Natural killer cell treated with Interleukin-12 subunit alpha and Interleukin-12 subunit beta and Interleukin-15 and Interleukin-18, amount 100 ng/mL, for 72 hours (primary cell): ENCODE measurements at places on chromosomes 2 and 18.

- H3K27me3 ChIP-seq, result no peaks in the 10 kb centered on the region
- H3K4me1 ChIP-seq, result peaks cover 23% of the 10 kb centered on the region
- H3K36me3 ChIP-seq, result peaks cover 34% of the 10 kb centered on the region
- no peak for DNase-seq
- H3K27ac ChIP-seq, result peak overlapping the region; percentile 69
Observed at GRCh38 chr2:214750529-214750928, 59.0 kb downstream of the BARD1 start.

- H3K36me3 ChIP-seq, result no peaks in the 10 kb centered on the region
- no peak for DNase-seq
- peaks cover 19% of the 10 kb centered on the region for H3K27me3 ChIP-seq
- H3K27ac ChIP-seq, result no peak overlapping the region
Observed at GRCh38 chr2:88481691-88482336, 29.3 kb upstream of the FOXI3 start.

DNA sequence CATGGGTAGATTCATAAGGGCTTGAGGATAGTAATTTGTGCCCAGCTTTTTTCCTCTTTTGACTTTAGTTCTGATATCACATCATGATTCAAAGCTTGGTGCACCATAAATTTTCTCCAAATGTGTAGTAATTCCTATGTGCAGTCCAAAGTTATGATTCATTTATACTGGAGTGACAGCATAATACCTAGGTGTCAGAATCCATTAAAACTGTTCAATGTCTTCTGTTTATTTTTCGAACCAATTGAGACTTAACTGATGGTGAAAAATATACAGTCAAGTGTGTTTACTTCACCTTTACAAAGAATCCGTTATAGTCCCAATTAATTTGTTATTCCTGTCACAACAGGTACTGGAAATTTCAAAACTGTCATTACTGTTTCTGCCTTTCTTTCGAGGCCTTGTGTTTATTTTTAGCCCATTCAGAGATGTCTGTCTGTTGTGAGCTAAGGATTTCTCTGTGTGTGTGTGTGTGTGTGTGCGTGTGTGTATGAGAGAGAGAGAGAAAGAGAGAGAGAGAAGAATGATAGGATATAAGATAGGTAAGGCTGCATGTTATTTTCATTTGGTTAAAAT lies 389.7 kb upstream of the ATP5MC3 start:
- peaks cover 31% of the 10 kb centered on the region for H3K27me3 ChIP-seq
- no peaks in the 10 kb centered on the region for H3K36me3 ChIP-seq
- no peak overlapping the region for H3K4me3 ChIP-seq
- no peak for DNase-seq

GRCh38 chr2:12127638-12128037 lies 381.2 kb downstream of the LPIN1 start:
- no peak for DNase-seq
- no peak overlapping the region for H3K27ac ChIP-seq
- H3K4me1 ChIP-seq, result peaks cover 10% of the 10 kb centered on the region
- peak overlapping the region; percentile 56 for H3K4me3 ChIP-seq
- no peaks in the 10 kb centered on the region for H3K36me3 ChIP-seq

- peak overlapping the region; percentile 84 for H3K27ac ChIP-seq
- peak overlapping the region; percentile 95 for H3K4me3 ChIP-seq
- H3K4me1 ChIP-seq, result peaks cover 18% of the 10 kb centered on the region
- no peaks in the 10 kb centered on the region for H3K36me3 ChIP-seq
- peak; percentile 70 for DNase-seq
Observed at GRCh38 chr2:19868701-19869580, 32.8 kb downstream of the TTC32 start.

GRCh38 chr18:39596221-39596620 lies 2030.6 kb upstream of the CELF4 start:
- H3K4me3 ChIP-seq, result no peak overlapping the region
- no peaks in the 10 kb centered on the region for H3K4me1 ChIP-seq
- H3K27ac ChIP-seq, result no peak overlapping the region

DNA sequence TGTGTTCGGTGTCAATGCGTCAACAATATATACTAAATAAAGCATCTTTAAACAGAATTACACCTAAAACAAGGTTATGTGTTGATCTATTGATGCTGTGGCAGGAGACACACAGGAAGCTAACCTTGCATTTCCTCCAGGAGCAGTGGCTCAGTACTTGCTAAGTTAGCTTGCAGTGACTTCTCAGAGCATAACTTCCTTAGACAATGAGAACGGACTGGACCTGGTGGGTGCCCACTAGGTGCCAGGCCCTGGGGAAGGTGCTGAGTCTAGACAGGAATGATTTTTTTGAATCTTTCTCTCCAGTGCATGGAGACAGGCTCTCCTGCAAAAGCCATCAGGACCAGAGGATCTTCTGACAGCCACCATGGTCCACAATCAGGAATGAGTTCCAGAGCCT lies 73.8 kb upstream of the MGAT4A start:
- no peak overlapping the region for H3K27ac ChIP-seq
- H3K36me3 ChIP-seq, result no peaks in the 10 kb centered on the region
- H3K4me1 ChIP-seq, result peaks cover 10% of the 10 kb centered on the region
- H3K4me3 ChIP-seq, result no peak overlapping the region

GRCh38 chr2:199383021-199383420 lies 74.7 kb downstream of the SATB2 start:
- DNase-seq, result no peak
- no peak overlapping the region for H3K27ac ChIP-seq
- no peak overlapping the region for H3K4me3 ChIP-seq
- H3K27me3 ChIP-seq, result peaks cover 3% of the 10 kb centered on the region
- no peaks in the 10 kb centered on the region for H3K4me1 ChIP-seq
- H3K36me3 ChIP-seq, result no peaks in the 10 kb centered on the region

GRCh38 chr2:125861461-125861860 lies 794.5 kb upstream of the GYPC start:
- no peak for DNase-seq
- no peak overlapping the region for H3K4me3 ChIP-seq
- no peak overlapping the region for H3K27ac ChIP-seq
- no peaks in the 10 kb centered on the region for H3K4me1 ChIP-seq
- no peaks in the 10 kb centered on the region for H3K36me3 ChIP-seq

GRCh38 chr2:108169982-108170625 lies 69.7 kb upstream of the SULT1C3 start:
- no peaks in the 10 kb centered on the region for H3K4me1 ChIP-seq
- H3K27me3 ChIP-seq, result peaks cover 7% of the 10 kb centered on the region
- no peak overlapping the region for H3K27ac ChIP-seq
- H3K36me3 ChIP-seq, result no peaks in the 10 kb centered on the region
- DNase-seq, result no peak

GRCh38 chr18:75314117-75314516 lies 103.5 kb downstream of the TSHZ1 start:
- peaks cover 10% of the 10 kb centered on the region for H3K4me1 ChIP-seq
- H3K4me3 ChIP-seq, result no peak overlapping the region
- no peak overlapping the region for H3K27ac ChIP-seq
- H3K27me3 ChIP-seq, result peaks cover 39% of the 10 kb centered on the region
- H3K36me3 ChIP-seq, result no peaks in the 10 kb centered on the region

DNA sequence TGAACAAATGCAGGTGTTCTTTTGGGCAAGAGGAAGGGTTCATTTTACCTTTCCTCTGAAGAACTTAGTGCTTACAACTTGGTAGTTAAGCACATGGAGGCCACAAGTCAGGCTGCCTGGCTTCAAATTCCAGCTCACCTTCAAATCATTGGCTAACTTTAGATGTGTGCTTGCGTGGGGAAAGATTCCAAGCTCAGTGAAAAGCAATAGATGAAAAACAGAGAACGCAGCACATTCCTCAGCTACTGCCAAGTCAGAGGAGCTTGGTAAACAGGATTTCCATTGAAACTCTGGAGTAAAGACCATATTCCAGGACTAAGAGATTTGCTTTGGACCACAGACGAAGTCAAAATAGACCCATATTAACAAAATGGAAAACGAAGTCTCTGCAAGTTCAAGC lies 96.3 kb upstream of the ASB18 start:
- DNase-seq, result no peak
- no peak overlapping the region for H3K27ac ChIP-seq
- no peaks in the 10 kb centered on the region for H3K36me3 ChIP-seq
- no peak overlapping the region for H3K4me3 ChIP-seq
- peaks cover 6% of the 10 kb centered on the region for H3K4me1 ChIP-seq

DNA sequence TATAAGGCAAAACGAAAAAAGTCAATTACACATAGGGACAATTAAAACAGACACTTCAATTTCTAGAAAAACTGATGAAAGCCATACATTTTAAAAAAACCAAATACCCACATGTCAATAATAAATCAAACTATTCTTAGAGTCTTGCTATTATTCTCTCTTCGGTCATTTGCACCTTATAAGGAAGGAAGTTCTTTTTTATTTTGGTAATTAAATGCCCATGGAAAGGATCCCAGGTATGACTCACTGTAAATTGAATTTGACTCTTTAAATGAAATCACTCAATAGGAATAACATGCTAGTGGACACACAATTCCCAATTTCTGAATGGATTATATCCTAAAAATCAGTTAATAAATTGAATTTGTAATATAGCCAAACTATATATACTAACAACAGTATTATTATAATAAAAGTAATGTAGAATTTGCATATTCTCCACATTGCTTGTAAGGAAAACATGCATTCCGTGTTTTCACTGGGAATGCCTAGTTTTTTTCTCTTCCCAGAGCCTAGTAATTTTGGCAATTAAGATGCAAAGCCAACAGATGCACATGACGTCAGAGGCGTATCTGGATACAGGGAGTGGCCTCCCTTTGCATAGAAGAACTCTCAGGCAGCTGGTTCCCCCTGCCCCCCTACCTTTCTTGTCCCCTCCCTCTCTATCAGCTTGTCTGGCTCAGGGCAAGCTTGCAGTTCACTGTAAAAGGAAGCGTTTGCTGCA lies 153.5 kb upstream of the PGAP1 start:
- no peak overlapping the region for H3K4me3 ChIP-seq
- H3K36me3 ChIP-seq, result peaks cover 52% of the 10 kb centered on the region
- H3K4me1 ChIP-seq, result peaks cover 20% of the 10 kb centered on the region
- no peaks in the 10 kb centered on the region for H3K27me3 ChIP-seq
- DNase-seq, result no peak

DNA sequence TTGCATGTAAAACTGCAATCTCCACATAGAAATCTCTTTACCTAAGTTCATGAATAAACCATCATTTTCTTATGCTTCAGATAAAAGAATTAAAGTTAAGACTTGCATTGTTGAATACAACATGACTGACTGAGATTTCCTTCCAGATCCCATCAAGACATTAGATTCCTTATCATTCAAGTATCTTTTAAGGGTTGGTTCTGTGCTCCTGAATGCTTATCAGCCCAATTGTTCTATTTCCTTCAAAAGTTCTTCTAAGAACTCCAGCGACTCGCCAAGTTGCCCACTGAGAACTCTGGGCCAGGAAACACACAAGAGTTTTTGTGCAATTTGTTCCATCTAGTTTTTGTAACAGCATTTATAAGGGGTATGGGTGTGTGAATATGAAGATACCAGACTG lies 120.3 kb downstream of the RBMS1 start:
- no peaks in the 10 kb centered on the region for H3K27me3 ChIP-seq
- peak overlapping the region; percentile 79 for H3K27ac ChIP-seq
- H3K4me1 ChIP-seq, result peaks cover 82% of the 10 kb centered on the region
- peak overlapping the region; percentile 76 for H3K4me3 ChIP-seq
- DNase-seq, result no peak

DNA sequence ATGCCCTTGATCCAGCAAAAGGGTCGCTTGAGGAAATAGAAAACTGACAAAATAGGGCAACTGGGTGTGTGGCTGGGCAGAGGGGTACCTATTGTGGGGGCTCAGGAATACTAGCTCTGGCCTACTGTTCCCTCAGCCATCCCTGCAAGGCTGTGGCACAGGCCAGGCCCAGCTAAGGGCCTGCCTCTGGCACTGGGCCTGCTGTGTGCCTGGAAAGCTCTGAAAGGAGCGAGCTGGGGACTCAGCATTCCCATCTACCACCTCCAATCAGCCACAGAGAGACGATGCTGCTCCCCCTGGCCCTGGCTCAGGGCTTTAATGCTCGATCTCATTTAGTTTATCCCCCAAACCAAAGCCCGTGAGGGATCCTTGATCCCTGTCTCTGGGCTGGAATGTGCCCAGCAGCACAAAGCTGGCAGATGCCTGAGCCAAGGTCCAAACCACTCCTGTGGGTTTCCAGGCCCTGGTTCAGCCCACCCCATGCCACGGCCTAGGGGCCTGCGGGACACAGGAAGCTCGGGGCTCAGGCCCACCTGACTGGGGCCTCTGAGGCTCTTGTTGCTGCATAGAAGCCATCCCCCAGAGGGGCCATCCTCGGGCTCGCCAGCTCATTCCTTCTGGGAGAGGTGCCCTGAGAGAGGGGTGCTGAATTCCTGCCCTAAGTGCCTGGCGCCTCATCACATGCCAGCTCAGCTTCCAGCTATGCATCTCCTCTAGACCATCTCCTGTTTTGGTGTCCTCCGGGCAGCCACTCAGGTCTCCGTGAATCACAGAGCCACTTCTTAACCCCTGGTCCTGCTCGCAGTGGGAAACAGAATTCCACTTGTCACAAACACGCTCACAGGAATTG lies 43.0 kb upstream of the KCNF1 start:
- no peak for DNase-seq
- H3K36me3 ChIP-seq, result no peaks in the 10 kb centered on the region
- peaks cover 20% of the 10 kb centered on the region for H3K4me1 ChIP-seq
- H3K27me3 ChIP-seq, result no peaks in the 10 kb centered on the region
- no peak overlapping the region for H3K27ac ChIP-seq

DNA sequence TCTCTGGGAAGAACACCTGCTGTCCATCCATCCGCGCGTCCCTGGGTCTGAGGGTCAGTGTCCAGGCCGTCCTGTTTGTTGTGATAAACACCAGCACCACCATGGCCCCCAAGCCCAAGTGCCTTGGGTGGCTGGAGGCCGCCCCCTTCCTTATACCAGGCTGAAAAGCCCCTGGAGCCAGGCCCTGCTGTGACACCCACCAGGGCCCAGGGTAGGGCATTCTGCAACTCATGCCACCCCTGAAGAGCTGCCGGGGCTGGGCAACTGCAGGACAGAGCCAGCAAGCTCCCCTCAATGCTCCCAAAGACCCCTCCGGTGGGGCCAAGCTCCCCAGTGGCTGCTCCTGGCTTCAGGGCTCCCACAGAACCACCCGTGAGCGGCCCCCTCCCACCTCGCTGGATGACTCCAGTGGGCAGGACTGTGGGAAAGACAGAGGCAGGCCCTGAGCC lies 31.9 kb upstream of the SNED1 start:
- H3K27ac ChIP-seq, result no peak overlapping the region
- H3K36me3 ChIP-seq, result no peaks in the 10 kb centered on the region
- H3K4me3 ChIP-seq, result no peak overlapping the region
- H3K4me1 ChIP-seq, result no peaks in the 10 kb centered on the region
- DNase-seq, result no peak

GRCh38 chr2:70991742-70992141 lies 2.9 kb downstream of the TEX261 start:
- peaks cover 29% of the 10 kb centered on the region for H3K4me1 ChIP-seq
- no peak overlapping the region for H3K4me3 ChIP-seq
- H3K27ac ChIP-seq, result no peak overlapping the region
- no peaks in the 10 kb centered on the region for H3K27me3 ChIP-seq
- peaks cover 5% of the 10 kb centered on the region for H3K36me3 ChIP-seq

- no peak for DNase-seq
- peaks cover 15% of the 10 kb centered on the region for H3K27me3 ChIP-seq
- no peak overlapping the region for H3K27ac ChIP-seq
Observed at GRCh38 chr18:76234676-76235060, 260.4 kb downstream of the ZNF516 start.
